ENCODE measurements at places on chromosomes 6 and 20. TPM values are rescaled to one million over a fixed set of nuclear protein-coding genes. Genes with fewer than 3 reads are reported as not detected.

DNA sequence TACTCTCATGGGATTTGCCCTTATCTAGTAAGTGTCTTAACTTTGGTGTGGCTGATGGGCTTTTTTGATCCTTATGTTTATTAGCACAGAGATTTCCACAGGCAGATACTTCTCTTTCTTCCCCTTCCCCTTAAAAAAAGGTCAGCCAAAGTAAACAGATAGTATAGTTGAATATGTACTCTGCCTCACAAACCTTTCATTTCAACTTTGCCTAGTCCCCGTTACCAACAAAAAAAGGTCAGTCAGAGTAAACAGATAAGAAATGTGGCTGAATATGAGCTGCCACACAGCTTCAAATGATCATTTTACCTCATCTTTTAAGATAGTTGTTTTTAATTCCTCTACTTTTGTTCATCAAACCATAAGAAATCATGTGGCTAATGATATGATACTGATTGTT is 34.1 kb upstream of the SLC35D3 start:
- no peak for DNase-seq

GRCh38 chr6:41375598-41376151 is 40.3 kb downstream of the NCR2 start:
- no peak for DNase-seq

DNA sequence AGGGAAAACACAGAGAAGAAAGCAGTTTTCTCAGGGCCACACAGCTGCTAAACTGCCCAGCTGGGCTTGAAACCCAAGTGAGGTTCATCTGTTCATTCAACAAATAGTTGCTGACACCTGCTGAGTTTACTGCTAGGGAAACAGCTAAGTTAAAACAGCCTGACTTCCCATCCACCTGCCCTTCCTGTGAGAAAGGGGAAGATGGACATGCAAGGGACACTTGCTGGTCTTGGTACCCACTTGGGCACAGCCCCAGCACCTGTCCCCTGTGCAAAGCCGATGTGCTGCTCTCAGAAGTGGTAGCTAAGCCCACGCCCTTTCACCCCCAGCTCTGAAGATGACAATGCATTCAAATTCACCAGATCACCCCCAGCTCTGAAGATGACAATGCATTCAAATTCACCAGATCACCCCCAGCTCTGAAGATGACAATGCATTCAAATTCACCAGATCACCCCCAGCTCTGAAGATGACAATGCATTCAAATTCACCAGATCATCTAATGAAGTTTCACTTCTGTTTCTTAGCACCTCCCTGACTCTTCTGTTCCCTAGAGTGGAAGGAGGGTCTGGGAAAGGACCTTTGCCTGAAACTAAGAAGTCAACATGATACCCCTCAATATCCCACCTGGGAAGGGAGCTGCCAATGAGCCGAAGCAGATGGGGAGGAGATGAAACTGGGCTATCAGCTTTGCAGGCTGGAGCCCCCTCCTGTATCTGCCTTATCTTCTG is 46.0 kb upstream of the TOP1 start:
- DNase-seq: no peak

Gene SCUBE3
- not detected for total RNA-seq

All from uterus (tissue), 4 donors.